Right lobe of liver (tissue), 6 donors: ENCODE measurements at places on chromosomes 6 and 20. TPM values are rescaled to one million over a fixed set of nuclear protein-coding genes. Genes with fewer than 3 reads are reported as not detected.

- peak; percentile 57 for DNase-seq
Observed at GRCh38 chr6:29887330-29887818, 55.0 kb upstream of the HLA-A start.

GRCh38 chr6:42565823-42566613 is 2.2 kb downstream of the UBR2 start:
- DNase-seq, result no peak

GRCh38 chr20:17652411-17652810 is 29.6 kb downstream of the RRBP1 start:
- DNase-seq, result no peak

DNA sequence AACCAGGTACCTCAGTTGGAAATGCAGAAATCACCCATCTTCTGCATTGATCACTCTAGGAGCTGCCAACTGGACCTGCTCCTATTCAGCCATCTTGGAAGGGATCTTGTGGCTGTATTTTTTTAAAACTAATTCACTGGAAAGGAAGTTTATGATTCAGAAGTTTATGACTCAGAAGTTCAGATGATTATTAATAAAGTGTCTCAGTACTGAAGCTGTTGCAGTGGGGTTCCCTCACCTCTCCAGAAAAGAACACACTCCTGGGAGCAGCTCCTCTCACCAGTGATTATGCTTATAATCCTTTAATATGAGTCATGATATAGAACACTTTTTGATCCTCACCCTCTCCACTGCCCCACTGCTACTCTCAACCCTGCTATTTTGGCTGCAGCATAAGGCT is 291.2 kb upstream of the HS3ST5 start:
- DNase-seq, result no peak

DNA sequence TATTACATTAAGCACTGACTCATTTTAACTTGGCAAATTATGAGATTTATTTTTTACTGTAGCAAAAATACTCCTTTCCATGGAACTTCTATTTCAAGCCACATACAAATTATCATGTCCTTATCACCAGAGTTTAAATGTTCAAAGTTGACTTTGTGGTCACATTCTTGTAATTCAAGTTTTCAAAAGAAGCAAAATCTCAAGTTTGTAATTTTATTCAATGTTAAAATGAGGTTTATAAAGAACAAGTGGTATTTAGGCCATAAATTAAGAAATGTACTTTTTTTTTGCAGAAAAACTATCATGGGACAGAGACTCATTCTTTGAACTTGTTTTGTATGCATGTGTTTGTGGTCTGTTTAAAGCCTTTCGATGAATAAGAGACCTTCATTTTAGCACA is 811.5 kb downstream of the TENT5A start:
- no peak for DNase-seq

DNA sequence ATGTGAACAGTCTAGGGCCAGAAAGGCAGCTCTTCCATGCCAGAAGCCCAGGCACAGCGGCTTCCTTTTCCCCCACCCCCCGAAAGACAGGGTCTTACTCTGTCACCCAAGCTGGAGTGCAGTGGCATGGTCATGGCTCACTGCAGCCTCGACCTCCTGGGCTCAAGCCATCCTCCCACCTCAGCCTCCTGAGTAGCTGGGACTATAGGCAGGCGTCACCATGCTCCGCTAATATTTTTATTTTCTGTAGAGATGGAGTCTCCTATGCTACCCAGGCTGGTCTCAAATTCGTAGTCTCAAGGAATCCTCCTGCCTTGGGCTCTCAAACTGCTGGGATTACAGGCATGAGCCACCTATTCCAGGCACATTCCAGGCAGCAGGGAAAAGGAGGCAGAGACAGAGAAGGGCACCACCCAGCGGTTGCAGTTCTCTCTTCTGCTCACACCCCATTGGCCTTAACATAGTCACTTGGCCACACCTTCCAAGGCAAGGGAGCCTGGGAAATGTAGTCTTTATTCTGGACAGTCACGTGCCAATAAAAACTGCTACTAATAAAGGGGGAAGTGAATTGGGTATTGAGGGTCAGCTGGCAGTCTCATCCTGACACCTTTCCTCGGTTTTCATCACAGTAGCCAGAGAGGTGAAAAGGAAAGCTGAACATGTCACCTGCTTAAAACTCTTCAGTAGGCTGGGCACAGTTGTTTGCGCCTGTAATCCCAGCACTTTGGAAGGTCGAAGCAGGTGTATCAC is 205.9 kb downstream of the ZMYND8 start:
- peak; percentile 67 for DNase-seq

DNA sequence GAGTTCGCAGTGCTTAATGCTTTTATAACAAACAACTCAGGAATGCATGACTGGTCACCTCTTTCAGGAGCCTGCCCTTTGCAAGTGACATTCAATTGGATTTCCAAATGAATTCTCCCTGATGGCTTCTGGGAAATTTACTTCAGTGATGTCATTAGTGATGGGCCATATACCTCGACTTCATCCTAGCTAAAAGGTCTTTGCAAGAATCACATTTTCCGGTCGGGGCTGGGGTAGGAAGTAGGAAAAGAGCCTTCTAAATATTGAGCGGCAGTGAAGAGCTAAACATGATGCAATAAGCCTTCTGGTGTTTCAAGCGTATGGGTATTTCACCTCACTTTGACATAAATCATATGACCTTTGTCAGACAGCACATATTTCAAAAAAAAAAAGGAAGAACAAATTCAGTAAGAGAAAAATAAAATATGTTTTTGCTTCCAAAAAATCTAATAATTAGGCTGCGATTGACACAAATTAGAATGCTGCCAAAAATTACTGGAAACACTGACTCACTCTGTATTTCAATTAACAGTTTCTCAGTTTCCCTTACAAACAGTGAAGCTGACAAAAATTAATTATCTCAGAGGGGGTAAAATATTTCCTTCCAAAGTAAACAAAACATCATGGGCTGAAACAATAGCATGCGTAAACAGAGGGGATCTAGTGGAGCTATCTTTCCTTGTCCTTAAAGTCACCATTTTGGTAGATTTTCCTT is 39.8 kb downstream of the ADTRP start:
- no peak for DNase-seq

DNA sequence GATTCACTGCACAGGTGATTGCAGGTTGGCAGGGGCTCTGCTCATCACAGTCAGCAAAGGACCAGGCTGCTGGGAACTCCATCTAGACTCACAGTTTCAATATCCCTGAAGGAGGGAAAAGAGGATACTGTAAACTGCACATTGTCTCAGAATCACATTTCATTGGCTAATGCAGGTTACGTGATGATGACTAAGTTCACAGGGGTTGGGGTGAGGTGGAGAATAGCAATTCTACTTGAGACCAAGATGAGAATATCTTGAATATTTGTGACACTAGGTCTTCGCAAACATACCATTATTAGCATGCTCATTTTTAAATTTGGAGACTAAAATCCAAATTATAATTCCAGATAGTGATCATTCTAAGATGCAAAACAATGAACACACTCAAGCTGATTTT is 208.5 kb upstream of the CITED2 start:
- no peak for DNase-seq

GRCh38 chr6:35161776-35162607 is 20.9 kb upstream of the TCP11 start:
- DNase-seq, result peak; percentile 90

The TNNC2 gene
- 0.86 TPM for total RNA-seq

The ZNF343 gene
- 6.5 TPM for total RNA-seq

The TNFRSF6B gene
- 1.0 TPM for total RNA-seq

The DEFB132 gene
- total RNA-seq, result not detected

The FAM217A gene
- not detected for total RNA-seq

The DLK2 gene
- total RNA-seq, result not detected

The BPIFB4 gene
- total RNA-seq, result not detected

The SLC22A16 gene
- 0.11 TPM for total RNA-seq
